Stimulated activated CD4-positive, alpha-beta T cell treated with anti-CD3 and anti-CD28 coated beads, Interleukin-1b, Interleukin-23, amount 100 ng/mL, for 4 hours (primary cell): ENCODE measurements at places on chromosomes 12 and 14.

DNA sequence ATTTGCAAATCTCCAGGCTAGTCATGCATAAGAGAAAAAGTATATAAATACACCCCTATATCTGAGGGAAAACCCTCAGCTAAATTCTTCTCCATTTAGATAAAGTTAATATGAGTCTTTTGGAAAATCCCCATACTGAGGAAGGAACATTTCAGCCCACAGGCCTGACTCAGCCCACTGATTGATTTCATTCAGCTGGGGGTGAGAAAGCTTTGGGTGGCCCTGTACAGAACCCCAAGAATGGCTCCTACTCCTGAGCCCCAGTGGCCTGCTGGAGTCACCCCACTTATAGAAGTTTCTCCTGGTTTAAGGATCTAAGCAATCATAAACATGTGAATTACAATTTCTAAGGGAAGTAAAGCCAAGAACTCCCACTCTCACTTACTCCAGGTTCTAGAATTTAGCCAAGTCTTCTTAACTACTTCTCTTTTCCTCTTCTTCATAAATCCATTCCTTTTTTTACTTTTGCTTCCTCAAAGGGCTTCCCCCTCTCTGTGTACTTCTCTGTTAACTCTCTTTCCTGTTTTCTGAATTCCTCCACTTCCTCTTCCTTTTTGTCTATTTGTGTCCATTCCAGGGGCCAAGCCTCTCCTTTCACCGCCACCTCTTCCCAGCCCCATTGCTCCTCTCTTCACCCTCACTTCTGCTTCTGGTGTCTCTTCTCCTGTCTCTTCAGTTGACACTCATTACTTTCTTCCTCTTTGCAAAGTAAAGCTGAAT, 21.0 kb downstream of the RTN1 start:
- no peak for DNase-seq

DNA sequence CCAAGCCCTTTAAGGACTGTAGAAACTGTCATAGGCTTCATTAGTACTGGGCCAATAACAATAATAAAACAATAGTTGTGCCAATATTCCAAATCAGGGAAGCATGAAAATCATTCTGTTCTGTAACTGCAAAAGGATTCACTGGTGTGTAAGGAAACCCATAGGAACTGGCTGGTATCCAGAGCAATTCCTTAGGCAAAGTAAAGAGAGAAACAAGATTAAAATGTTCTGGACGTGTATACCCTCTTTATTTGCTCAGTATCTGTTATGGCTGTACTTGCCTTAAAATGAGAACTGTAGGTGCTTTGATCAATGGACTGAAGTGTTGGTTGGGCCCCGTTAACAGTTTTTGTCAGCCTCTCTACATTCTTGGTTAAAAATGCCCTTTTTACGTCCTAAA, 72.4 kb upstream of the STAC3 start:
- DNase-seq: no peak

DNA sequence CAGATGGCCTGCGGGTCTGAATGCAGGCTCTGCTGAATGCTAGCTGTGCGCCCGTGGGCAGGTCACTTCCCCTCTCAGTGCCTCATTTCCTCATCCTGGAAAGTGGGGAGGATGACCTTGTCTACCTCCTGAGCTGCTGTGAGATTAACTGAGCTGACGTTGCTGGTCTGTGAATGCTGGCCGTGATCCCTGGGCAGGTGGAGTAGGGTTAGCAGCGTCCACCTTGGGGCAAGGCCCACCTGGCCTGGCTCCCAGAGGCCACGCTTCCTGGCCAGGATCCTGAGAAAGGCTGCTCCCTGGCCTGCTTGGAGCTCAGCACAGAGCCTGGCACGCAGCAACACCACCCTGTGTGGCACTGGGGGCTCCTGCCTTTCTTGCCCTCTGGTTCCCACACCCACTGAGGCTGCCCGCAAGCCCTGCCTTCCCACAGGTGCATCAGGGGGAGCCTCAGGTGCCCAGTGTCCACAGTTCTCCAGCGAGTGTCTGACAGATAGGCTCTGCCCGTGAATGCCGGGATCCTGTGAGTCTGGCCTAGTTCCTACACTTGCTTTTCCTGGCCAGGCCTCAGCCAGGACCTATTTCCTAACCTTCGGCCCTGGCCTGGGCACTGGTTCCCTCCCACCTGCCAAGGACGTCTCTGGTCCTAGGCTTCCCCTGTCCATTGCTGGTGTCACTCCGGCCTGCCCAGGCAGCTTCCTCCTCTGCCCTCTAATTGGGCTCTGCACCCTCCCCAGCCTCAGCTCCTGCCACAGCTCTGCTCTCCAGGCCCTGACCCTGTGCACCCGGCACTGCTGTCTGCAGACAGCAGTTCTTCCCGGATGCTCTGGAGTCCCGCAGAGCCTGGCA, 37.2 kb upstream of the TDRD9 start:
- no peak for DNase-seq

GRCh38 chr12:46921764-46922133, 96.0 kb upstream of the SLC38A4 start:
- DNase-seq: no peak
